CD4-positive, alpha-beta T cell (primary cell): ENCODE measurements at places on chromosomes 7 and 10.

GRCh38 chr7:18257711-18258110 is 230.1 kb upstream of the PRPS1L1 start:
- DNase-seq = no peak

DNA sequence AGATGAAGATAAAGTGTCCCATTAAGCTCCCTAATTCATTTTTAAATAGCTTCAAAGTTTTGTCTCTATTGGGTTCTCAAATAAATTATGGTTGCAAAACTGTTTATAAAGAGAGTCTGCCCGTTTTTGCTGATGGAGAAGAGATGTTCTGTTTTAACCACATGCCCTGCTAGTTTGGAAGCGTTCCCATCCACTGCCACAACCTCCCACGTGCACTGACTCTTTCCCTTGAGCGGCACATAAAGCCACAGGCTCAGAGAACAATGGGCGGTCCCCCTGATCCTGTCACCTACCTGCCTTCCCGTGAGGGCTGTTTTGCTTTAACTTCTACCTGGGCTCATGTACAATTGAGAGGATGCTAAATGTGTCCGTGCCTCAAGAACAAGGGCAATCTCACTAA is 65.5 kb downstream of the CPVL start:
- DNase-seq = no peak

DNA sequence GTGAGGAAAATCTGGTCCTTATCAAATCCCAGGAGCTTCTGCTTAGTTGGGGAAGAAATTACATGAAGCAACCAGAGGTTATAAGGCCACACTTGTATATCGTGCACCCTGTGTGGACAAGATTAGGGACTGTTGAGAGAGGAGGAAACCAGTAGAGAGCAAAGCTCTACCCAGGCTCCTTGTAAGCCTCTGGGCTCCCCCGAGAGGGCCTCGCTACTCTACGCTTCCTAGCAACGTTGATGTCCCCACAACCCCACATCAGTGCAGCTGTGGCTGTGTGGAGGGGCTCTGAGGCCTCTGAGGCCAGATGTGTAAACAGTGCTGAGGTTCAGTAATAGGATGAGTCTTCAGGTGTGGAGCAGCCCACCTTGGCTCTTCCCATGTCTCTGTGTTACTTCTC is 16.0 kb downstream of the HIF1AN start:
- DNase-seq = no peak

- no peak for DNase-seq
These were observed 145.9 kb downstream of the NRCAM start for GRCh38 chr7:108310351-108310750.

DNA sequence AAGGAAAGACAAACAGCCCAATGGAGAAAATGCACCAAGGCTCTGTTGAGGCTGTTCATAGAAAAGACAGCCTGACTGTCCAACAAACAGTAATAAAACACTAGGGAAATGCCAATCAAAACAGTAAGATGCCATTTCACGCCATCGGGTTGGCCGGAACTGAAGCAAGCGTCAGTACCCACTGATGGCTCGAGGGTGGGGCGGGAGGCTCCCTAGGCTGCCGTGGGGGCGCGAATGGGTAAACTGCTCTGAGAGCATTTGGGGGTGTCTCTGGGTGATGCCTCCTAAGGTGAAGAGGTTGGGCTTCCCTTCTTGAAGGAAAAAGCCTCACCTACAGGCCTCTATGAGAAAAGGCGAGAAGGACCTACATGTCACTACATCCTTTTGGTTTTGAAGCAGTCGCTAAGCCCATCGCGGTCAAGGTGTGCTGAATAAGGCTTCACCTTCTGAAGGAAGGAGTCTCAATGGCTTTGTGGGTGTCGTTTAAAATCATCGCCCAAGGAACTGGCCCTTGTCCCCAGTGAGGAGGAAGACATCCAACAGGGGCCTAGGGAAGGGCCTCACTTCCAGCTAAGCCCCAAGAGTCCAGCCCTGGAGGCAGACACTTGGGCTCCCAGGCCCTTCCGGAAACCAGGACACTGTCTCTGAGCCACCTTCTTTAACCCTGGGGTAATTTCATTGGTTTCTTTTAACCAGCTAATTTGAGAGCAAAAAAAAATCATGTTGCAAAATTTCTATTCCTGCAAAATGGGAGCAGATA is 98.5 kb upstream of the PPP2R2D start:
- no peak for DNase-seq

GRCh38 chr10:62022830-62023229 is 121.3 kb downstream of the ARID5B start:
- DNase-seq = no peak

DNA sequence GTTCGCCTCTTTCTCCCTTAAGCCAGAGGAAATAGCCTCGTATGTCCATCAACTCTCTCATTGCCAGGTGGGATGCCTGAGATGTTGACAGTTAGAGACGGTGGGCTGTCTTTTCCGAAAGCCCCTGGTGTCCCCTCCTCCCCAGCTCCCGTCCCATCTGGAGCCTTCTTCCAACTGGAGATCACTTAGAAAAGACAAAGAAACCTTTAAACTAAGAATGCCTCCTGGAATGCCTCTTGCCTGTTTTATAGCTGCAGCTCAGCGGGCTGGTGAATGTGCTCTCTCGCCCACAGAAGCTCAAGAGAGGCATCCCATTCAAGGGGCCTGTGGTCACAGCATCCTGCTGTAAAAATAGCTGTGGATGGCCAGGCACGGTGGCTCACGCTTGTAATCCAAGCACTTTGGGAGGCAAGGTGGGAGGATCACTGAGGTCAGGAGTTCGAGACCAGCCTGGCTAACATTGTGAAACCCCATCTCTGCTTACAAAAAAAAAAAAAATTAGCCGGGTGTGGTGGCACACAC is 5.2 kb upstream of the MYL10 start:
- no peak for DNase-seq

DNA sequence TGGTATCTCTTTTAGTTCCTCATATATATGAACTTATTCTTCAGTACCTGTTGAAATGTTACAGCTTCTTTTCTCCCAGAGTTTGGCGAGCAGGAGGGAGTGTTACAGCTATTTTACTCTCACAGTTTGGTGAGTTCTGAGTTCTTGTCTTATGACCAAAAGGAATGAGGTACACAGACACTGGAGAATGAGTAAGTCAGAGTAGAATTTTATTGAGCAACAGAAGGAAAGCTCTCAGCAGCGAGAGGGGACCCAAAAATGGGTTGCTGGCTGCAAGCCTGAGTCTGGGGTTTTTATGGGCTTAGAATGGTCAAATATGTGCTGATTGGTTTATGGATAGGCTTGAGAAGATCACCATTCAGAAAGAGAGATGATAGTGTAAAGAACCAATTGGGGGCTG is 175.2 kb downstream of the CDK14 start:
- DNase-seq = no peak

- no peak for DNase-seq
These were observed 7.2 kb upstream of the PYROXD2 start for GRCh38 chr10:98422182-98422581.
